Natural killer cell (primary cell): ENCODE measurements at places on chromosomes 1 and 21. TPM values are rescaled to one million over a fixed set of nuclear protein-coding genes. Genes with fewer than 3 reads are reported as not detected.
A peak's percentile ranks its signal among the peaks of the same experiment; 100 is the strongest.

DNAI4 gene
- total RNA-seq: 1.4 TPM

CLCN6 gene
- total RNA-seq: 25.6 TPM

RGS4 gene
- not detected for total RNA-seq

TAL1 gene
- 3.5 TPM for total RNA-seq

HRNR gene
- total RNA-seq: not detected

DNA sequence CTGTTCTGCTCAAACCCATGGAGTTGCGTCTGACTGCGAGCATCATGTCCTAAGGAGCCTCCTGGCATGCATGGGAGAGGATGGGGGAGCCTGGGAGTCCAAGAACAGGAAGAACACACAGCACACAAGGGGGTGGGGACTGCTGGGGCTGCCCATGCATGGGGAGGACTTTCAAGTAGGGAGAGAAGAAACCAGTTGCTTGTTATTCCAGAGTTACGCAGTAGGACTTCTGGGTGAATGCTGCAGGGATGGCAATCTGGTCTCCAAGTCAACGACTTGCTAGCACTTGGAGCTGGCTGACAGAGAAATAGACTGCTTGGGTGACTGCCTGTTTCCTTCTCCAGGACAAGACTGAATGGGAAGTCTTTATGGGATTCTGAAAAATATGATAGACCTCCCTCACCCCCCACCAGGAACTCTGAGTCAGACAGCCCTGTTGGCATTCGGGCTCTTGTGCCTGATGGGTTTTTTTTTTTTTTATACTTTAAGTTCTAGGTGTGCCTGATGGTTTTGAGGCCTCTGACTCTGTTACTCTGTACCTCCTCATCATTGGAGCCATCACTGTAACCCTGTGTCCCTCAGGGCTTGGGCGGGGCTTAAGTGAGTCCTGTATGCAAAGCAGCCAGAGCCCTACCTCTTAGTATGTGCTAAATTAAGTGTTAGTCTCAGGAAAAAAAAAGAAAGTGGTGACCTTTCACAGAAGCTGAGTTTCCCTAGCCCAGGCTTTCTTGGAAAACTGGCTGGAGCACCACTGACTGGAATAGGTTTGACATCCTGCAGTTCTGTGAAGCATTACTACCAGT lies 30.3 kb downstream of the MAP3K21 start:
- no peak for DNase-seq

- no peak for DNase-seq
Observed at GRCh38 chr1:71039661-71040262, 7.9 kb downstream of the PTGER3 start.

DNA sequence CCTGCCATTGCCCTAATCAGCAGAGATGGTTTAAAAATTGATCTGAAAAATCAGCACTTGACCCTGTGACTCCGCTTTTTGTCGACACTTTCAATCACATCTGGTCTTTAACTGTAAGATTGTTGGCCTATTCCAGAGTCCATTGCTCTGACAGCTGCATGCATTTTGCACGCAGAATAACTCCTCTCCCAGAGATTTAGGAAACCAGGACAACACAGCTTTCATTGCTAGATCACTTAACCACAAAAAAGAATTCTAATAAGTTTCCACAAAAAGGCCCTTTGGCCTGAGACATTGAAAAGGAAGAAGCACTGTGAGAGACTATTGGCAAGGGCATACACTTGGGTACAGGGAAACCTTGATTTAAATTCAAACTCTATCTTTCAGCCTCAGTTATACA lies 373.1 kb downstream of the TGFB2 start:
- DNase-seq: no peak

- no peak for DNase-seq
Observed at GRCh38 chr1:160550572-160551034, 27.5 kb upstream of the SLAMF6 start.

GRCh38 chr1:51070640-51071039 lies 31.4 kb upstream of the C1orf185 start:
- no peak for DNase-seq

GRCh38 chr1:62349470-62350233 lies 30.4 kb upstream of the KANK4 start:
- no peak for DNase-seq

DNA sequence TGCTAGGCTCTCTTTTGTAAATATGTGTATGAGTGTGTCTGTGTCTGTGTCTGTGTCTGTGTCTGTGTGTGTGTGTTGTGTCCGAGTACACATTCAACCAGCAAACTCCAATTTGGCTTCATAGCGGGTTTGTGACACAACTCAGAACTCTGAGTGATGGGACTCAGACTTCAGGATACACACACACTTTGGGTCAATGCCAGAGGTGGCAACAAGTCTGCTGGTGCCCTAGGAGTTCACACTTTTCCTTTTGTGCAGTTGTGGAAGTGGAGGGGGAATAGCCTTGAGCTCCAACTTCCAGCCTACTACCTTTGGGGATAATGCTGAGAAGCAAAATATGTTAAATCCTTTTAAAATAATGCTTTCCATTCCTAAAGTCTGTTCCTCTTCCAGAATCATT lies 16.6 kb upstream of the TBX15 start:
- DNase-seq: no peak

GRCh38 chr1:219039017-219039681 lies 134.5 kb upstream of the LYPLAL1 start:
- no peak for DNase-seq

- peak; percentile 28 for DNase-seq
Observed at GRCh38 chr1:38028105-38028591, 15.6 kb downstream of the UTP11 start.
